Type B pancreatic cell (in vitro differentiated cells): ENCODE measurements at places on chromosomes 12 and 14.

DNA sequence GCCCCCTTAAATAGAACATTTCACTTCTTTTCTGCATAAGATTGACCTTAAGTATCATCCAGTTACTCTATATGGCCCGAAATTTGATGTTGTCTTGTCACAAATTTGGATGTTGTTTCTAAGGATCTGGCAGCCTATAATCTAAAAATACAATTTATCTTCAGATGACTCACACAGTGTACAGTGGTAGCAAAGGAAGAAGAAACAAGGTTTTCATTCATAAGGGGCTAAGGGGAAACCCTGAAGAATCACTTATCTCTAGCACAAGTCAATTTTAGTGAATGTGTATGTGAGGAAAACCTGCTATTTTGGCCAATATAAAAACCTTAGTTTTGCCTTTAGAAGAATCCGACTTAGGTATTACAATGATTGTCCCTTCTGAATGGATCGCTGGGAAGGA is 606.3 kb upstream of the LRFN5 start:
- no peak overlapping the region for H3K4me3 ChIP-seq
- no peak for DNase-seq
- H3K36me3 ChIP-seq: peaks cover 5% of the 10 kb centered on the region
- H3K4me1 ChIP-seq: no peaks in the 10 kb centered on the region

- H3K27me3 ChIP-seq: no peaks in the 10 kb centered on the region
- H3K27ac ChIP-seq: no peak overlapping the region
- DNase-seq: no peak
- no peak overlapping the region for H3K4me3 ChIP-seq
These were observed 140.8 kb downstream of the TTC7B start for GRCh38 chr14:90675399-90675798.

DNA sequence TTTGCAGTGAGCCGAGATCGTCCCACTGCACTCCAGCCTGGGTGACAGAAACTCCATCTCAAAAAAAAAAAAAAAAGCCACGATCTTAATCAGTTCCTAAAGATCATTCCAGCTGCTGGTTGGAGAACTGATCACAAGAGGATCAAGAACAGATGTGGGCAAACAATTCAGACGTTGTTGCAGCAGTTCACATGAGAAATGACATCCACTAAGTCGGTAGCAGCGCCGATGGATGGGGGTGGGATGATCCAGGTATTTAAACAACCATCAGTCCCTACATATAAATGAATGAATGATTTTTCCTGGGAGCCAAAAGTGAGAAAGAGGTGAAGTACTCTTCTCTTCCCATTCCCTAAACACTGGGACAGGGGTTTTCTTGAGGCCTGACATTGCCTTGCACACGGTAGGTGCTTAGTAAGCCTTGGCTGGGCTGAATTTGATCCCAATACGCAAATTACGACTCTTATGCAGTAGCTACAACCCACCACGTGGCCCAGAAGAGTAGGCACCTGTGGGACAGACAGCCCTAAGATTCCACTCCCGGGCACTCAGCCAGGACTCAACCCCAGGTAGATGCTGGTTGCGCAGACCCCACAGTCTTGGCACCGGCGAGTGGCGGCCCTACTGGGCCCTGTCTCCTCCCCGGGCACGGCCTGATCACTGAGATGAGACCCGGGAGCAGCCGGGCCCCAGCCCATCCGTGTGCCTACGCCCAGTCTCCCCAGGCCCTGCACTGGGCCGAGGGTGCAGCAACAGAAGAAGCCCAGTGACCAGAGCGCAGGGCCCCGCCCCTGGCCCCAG is 565 bp downstream of the SPRYD3 start:
- peak overlapping the region; percentile 92 for H3K4me3 ChIP-seq
- H3K4me1 ChIP-seq: peaks cover 35% of the 10 kb centered on the region
- peak overlapping the region; percentile 90 for H3K27ac ChIP-seq
- H3K36me3 ChIP-seq: peaks cover 24% of the 10 kb centered on the region

GRCh38 chr12:80559766-80560165 is 115.7 kb downstream of the PTPRQ start:
- no peaks in the 10 kb centered on the region for H3K4me1 ChIP-seq
- H3K36me3 ChIP-seq: no peaks in the 10 kb centered on the region
- H3K27me3 ChIP-seq: no peaks in the 10 kb centered on the region
- H3K4me3 ChIP-seq: no peak overlapping the region
- no peak overlapping the region for H3K27ac ChIP-seq

DNA sequence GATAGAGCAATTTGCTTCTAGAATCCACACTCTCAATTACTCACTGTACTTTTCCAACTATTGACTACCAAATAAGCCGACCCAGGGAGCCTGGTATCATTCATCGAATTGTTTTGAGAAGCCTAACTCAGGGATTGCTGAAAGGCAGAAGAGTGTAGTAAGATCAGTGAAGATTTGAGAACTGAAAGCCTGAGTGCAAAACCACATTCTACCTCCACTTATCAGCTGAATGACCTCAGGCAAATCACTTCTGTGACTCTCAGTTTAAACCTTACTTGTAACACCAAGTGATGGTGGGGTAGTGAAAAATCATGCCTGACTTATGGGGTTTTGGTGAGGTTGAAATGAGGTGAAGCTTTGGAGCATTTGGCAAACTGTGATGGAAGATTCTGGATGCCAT is 126.1 kb upstream of the MAX start:
- H3K4me1 ChIP-seq: peaks cover 58% of the 10 kb centered on the region
- no peaks in the 10 kb centered on the region for H3K36me3 ChIP-seq
- peak overlapping the region; percentile 46 for H3K4me3 ChIP-seq
- no peak for DNase-seq
- H3K27me3 ChIP-seq: no peaks in the 10 kb centered on the region

- peak overlapping the region; percentile 97 for H3K27ac ChIP-seq
- peaks cover 31% of the 10 kb centered on the region for H3K36me3 ChIP-seq
- no peaks in the 10 kb centered on the region for H3K27me3 ChIP-seq
These were observed 36.5 kb downstream of the ACADS start for GRCh38 chr12:120762086-120762485.

GRCh38 chr14:95548328-95548929 is 13.6 kb downstream of the GLRX5 start:
- H3K27me3 ChIP-seq: no peaks in the 10 kb centered on the region
- peak overlapping the region; percentile 60 for H3K27ac ChIP-seq

DNA sequence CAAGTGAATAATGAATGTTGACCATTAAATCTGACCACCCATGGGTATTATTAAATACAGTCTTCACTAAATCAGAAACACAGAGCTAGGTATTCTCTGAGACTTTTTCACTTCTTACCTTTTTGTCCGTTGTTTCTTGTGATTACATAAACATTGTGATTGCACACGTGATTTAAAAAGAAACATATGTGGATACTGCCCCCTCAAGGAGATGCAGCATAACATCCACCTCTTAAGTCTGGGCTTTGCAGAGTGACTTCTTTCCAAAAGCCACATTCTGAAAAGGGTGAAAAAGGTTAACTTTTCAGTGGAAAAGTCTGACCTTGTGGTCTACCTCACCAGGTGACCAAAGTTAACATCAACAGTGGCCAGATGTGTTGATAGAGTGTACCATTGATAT is 185.5 kb upstream of the FAR2 start:
- peaks cover 3% of the 10 kb centered on the region for H3K27me3 ChIP-seq
- no peak overlapping the region for H3K27ac ChIP-seq
- DNase-seq: no peak
- H3K4me1 ChIP-seq: peaks cover 6% of the 10 kb centered on the region

GRCh38 chr14:38931969-38932652 is 170.9 kb downstream of the SEC23A start:
- peaks cover 9% of the 10 kb centered on the region for H3K4me1 ChIP-seq
- no peak overlapping the region for H3K4me3 ChIP-seq
- H3K27ac ChIP-seq: no peak overlapping the region
- no peaks in the 10 kb centered on the region for H3K36me3 ChIP-seq
- no peaks in the 10 kb centered on the region for H3K27me3 ChIP-seq

GRCh38 chr14:88706425-88706824 is 86.3 kb downstream of the EML5 start:
- DNase-seq: no peak
- H3K27ac ChIP-seq: no peak overlapping the region
- no peak overlapping the region for H3K4me3 ChIP-seq
- no peaks in the 10 kb centered on the region for H3K4me1 ChIP-seq

- H3K4me1 ChIP-seq: no peaks in the 10 kb centered on the region
- DNase-seq: no peak
- H3K27me3 ChIP-seq: peaks cover 9% of the 10 kb centered on the region
These were observed 53.6 kb downstream of the EIF2S3B start for GRCh38 chr12:10559244-10559643.

DNA sequence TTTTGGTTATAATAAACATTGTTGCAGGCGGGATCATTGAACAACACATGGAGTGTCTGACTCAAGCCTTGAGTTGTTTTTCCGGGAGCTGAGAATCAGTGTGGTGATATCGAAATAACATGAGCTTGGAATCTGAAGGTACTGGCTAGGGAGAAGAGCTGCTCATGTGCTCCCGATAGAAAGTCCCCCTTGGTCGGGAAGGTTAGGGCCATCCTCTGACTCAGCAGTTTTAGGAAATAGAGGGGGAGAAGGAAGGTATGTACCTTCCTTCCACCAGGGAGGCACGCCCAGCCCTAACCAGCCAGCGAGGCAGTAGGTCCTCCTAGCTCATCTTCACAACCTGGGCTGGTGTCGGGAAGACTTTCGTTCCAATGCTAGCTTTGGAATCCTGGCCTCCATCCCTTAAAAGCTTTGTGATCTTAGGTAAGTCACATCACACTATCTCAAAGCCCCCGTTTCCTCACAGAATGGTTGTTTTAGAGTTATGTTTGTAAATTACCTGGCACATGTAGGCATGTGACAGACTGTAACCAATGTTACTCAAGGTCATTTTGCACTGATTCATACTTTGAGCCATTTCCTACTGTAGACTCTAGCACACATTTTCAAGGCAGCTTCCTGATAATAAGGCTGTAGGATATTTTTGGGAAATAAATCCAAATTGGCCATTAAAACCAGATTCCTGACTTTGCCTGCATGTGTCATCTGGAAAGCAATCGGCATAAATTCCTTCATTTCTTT is 1.9 kb upstream of the RAB35 start:
- H3K36me3 ChIP-seq: peaks cover 16% of the 10 kb centered on the region
- peak overlapping the region; percentile 92 for H3K4me3 ChIP-seq
- H3K4me1 ChIP-seq: peaks cover 37% of the 10 kb centered on the region
- DNase-seq: no peak

DNA sequence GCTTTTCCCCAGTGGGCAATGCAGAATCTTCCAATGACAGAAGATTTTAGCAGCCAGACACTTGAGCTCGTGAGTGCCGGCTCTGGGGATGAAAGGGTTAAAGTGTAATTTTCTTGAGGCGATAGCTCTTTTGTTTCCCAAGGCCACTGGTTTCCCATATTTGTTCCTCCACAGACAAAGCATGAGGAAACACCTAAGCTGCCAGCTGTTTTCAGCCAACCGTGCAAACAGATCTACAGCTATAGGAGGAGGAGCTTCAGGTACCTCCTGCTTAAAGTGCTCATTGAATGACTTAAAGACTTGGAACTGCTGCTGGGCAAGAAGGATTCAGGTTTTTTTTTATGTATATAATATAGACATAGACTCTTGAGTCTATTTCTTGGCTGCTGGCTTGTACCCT is 1311.5 kb downstream of the TMEM121 start:
- no peak overlapping the region for H3K4me3 ChIP-seq
- H3K4me1 ChIP-seq: no peaks in the 10 kb centered on the region
- H3K27ac ChIP-seq: no peak overlapping the region
- no peaks in the 10 kb centered on the region for H3K36me3 ChIP-seq
- no peaks in the 10 kb centered on the region for H3K27me3 ChIP-seq
- no peak for DNase-seq

- H3K27ac ChIP-seq: no peak overlapping the region
- H3K36me3 ChIP-seq: no peaks in the 10 kb centered on the region
- H3K27me3 ChIP-seq: peaks cover 3% of the 10 kb centered on the region
- no peak overlapping the region for H3K4me3 ChIP-seq
These were observed 108.6 kb upstream of the VRK1 start for GRCh38 chr14:96688629-96689028.

DNA sequence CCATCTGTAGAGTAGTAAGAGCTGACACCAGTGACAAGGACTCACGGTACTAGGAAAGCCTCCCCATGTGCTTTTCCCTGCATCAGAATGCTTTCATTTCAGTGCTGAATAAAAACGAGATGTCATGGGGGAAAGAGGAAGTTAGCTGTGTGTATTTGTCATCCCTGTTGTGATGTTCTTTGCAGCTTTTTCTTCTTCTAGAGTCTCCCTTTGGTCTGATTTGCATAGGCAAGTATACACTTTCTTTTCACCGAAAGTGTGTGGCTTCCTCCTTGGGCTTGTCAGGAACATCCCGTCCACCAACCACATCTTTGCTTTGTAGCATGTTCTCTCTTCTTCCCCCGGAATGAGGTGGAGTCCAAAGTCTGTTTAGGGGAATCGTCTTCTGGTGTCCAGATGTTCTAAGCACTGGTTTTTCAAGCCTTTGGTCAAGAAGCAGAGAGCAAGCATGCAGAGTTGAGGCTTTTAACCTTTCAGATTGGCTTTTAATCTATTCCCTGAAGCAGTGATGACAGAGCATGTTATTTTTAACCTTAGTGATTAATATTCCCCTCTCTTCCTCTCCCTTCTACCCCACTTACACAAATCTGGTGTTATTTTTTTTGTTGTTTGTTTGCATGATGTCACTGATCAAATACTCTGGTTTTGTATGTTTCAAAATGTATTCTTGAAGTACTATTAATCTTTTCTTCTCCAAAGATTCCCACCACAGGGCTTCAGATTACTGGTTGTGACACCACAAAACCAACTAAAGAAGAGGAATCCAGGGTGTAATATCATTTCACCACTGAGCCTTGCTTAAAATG is 163.4 kb downstream of the SAMD4A start:
- no peaks in the 10 kb centered on the region for H3K36me3 ChIP-seq
- H3K4me1 ChIP-seq: peaks cover 20% of the 10 kb centered on the region
- DNase-seq: no peak
- no peaks in the 10 kb centered on the region for H3K27me3 ChIP-seq
- peak overlapping the region; percentile 2 for H3K4me3 ChIP-seq

DNA sequence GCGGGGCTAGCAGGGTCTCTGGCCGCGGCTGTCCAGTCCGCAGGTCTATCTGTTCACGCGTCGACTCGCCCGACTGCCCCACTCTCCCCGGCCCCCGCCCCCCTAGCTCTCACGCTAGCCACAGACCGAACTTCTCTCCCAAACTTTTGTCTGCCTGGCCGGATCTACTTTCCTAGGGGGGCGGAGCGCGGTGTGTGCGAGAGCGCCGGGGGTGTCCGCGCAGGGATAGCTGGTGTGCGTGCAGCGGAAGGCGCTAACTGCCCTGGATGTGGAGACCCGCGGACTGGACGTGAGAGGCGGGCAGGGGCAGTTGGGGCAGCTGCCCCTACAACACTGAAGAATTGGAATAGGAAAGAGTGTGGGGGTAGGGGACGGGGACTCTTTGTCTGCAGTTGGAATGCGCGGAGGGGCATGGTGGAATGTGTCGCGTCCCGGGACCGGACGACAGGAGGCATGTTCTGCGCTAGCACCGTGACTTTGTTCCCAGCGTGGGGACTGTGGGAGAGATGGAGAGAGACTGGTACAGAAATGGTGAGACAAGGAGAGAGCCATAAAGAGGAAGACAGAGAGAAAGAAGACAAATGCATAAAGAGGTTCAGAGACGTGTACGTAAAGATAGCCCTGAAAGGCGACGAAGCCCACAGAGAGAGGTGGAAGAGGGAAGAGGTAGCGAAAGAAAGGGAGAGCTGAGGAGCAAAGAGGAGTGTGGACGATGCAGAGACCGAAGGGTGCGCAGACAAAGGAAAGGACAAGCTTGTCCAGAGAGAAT is at the start of gene AJUBA:
Gene AJUBA, minus strand, starts transcription at position 75 of the 769 bp plus-strand sequence. CDS start 285 bp downstream, outside the sequence.
- H3K36me3 ChIP-seq: peaks cover 7% of the 10 kb centered on the region
- no peak within 1 kb of the TSS for H3K27ac ChIP-seq
- no peak within 1 kb of the TSS for H3K4me3 ChIP-seq
- H3K27me3 ChIP-seq: peaks cover 3% of the 10 kb centered on the region
